HL-60 (cell line): ENCODE measurements at places on chromosomes 4 and X.

- no peak for DNase-seq
Measured at GRCh38 chr4:134337574-134337973, 136.0 kb upstream of the PABPC4L start.

GRCh38 chr4:71126719-71127118 is 133.3 kb downstream of the DCK start:
- DNase-seq, result no peak

GRCh38 chr4:171017593-171017992 is 795.6 kb upstream of the GALNTL6 start:
- no peak for DNase-seq

DNA sequence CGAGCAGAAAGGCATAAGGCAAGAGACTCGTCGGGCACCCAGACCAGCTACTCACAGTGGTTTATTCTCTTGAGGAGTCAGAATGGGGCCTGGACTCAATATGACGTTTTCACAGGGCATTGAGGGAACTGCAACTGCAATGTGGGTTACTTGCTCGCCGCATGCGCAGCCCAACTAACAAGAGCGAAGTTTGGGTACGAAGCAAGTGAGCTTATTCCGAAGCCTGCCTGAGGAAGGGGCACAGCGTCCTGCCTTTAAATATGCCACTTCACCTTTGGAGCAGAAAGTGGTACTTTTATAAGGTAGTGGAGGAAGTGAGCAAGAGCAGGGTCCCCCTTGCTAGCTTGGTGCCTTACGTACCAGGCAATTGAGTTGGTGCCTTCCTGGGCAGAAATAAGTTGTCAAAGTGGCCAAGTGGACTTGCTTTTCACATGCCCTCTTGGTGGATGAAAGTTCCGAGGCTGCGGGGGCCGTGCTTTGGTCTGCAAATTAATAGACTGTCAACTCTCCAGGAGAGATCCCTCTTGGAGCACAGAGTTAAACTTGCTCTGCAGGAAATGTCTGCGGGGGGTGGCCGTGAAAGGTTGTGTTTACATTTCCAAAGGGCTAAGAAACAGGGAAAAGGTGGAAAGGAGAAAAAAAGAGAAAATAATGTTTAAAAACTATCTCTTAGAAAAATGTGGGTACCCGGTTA is 480.4 kb downstream of the TRIML1 start:
- DNase-seq, result no peak

- no peak for DNase-seq
Measured at GRCh38 chrX:21656587-21657317, 1.4 kb downstream of the KLHL34 start.

DNA sequence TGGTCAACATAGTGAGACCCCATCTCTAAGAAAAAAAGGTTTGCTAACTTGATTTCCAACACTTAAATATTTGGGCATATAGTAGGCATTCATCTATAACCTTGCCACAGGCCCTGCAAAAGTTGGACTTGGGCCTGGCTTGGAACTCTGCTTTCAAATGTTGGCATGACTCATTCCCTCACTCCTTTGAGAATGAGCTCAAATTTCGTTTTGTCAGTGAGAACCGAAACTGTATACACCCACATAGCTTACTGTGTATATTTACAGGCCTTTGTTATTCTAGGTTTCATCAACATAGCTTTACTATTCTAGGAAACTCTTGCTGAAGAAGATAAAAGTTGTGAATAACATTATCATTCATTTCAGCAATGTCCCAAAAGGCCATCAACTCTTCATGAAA is 88.7 kb upstream of the ELOVL6 start:
- DNase-seq, result no peak

- no peak for DNase-seq
Measured at GRCh38 chrX:143648705-143649104, 12.8 kb upstream of the SLITRK4 start.

DNA sequence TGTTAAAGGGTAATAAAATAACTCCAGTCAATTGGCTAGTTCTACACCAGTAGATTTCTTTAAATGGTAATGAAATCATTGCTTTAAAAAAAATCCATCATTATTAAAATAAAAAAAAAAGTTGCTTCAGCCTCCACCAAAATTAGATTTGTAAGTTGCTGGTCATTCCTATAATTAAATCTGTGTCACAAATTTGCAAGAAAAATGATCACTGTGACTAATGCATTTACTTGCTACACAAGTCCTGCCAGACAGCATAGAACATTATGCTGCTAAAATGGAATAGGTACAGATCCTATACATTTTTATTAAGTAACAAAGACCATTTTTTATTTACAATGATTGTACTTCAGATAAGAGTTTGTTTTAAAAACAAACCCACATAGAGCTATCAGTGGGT is 85.8 kb downstream of the SLC10A7 start:
- no peak for DNase-seq

- peak; percentile 25 for DNase-seq
Measured at GRCh38 chr4:120052856-120053255, 13.8 kb downstream of the MAD2L1 start.

GRCh38 chr4:39023059-39023458 is 9.2 kb downstream of the TMEM156 start:
- DNase-seq, result no peak

- DNase-seq, result no peak
Measured at GRCh38 chr4:94641702-94642560, 115.8 kb upstream of the BMPR1B start.

DNA sequence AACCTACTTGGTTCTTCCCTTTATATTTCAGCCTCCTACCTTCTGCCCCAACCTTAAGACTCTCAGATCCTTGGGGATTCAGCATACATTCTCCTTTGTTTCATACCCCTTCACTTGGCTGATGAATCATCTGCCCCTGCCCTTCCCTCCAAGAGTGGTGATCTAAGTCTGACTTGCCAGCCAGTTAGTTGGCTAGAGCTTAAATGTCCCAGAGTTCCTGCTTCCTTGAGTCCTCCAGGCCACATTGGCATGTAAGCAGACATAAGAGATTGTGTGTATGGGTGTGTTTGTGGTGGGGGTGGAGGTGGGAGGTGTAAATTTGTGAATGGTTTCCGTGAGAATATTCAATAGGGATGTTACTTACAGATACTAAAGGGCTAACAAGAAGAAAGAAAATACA is 3.7 kb upstream of the TEX13D start:
- DNase-seq, result no peak

GRCh38 chrX:46180258-46180687 is 364.9 kb downstream of the ZNF674 start:
- peak; percentile 85 for DNase-seq

- DNase-seq, result peak; percentile 61
Measured at GRCh38 chr4:39469429-39470077, 10.7 kb downstream of the LIAS start.

DNA sequence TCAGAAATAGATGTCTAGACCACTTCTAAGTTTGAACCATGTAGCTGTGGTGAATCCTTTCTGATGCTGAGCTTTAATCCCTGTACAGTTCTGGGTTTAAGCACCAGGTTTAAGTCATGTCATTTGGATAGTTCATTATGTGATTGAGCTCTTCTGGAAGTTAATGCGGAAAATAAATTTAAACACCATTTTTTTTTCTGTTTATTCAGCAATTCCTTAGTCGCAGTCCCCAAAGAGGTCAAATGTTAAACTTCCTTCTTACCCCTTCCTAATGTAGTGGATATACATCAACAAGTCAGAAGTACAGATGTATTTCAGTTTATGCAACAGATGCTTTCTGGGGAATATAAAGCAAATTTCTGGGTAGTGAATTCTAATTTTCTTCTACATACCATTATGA is 52.9 kb downstream of the CNKSR2 start:
- DNase-seq, result no peak

- no peak for DNase-seq
Measured at GRCh38 chr4:188346171-188346809, 207.0 kb downstream of the TRIML1 start.

- no peak for DNase-seq
Measured at GRCh38 chrX:81378560-81378959, 176.7 kb downstream of the SH3BGRL start.

DNA sequence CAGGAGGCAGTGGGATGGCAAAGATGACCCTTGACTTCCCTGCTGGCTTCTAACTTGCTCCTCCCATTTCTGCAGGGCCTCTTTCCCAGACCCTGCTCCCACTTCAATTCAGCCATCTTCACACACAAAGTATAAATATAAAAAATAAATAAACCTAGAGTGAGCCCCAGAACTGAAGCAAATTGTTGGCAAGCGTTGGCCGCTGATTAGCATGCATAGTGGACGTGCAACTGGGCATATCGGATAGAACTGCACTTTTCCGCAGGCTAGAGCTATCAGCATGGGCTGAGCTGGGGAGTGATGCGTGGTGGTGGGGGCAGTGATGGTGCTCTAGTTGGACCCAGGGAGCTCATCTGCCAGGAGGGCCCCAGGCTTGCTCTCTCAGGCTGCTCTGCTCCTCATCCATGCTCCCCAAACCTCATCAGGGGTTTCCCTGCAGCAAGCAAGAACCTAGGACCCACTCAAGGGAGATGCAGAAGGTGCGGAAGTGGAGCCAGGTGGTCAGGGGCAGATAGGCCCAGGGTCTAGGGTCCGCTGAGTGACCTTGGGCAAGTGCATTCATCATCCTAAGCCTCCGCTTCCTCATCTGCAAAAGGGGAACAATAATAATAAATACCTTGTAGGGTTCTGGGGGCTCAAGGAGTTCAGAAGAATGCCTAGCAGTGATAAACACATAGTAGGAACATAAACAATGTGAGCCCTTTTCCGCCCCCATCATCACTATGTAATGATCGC is 146.8 kb upstream of the PJA1 start:
- DNase-seq, result no peak

DNA sequence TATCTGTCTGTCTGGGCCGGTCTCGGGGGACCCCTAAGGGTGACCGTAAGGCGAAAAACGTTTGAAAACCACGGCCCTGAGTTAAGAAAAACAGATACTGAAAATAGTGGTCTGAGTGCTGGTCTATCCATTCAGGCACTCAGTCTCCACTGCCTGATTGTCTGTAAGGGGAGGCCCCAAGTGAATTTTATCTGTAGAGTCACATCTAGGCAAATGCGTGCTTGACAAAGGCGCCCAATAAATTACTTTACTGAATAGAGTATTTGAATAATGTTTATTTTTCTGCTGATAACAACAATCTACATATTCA is 465 bp downstream of the HNRNPH2 start:
- no peak for DNase-seq

GRCh38 chr4:107490116-107490515 is 229.9 kb downstream of the PAPSS1 start:
- DNase-seq, result no peak

DNA sequence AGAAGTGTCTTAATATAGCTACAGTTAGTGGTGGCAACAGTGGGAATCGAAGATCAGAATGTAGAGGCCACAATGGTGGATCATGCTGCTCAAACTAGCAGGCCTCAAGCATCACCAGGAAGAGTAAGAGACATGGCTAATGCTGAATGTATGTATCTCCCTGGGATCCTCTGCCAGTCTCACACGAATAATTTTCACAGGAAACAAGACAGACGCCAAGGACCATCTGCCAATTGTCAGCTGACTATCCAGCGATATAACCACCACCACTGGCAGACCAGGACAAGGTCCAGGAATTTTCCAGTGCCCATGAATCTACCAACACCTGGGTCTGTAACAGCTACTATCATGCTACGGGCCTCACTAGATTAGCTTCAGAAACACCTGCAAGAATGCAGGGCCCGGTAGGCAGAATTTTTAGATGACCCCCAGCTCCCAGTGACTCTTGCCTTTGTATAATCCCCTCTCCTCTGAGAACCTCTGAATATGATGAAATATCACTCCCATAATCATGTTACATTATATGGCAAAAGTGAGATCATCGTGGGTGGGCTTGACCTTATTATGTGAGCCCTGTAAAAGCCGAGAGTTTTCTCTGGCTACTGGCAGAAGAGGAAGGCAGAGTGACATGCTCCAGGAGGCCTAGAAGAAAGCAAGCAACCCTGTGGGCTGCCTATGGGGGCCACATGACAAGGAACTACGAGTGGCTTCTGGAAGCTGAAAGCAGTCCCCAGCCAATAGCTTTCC is 429.8 kb downstream of the BCOR start:
- DNase-seq, result no peak

DNA sequence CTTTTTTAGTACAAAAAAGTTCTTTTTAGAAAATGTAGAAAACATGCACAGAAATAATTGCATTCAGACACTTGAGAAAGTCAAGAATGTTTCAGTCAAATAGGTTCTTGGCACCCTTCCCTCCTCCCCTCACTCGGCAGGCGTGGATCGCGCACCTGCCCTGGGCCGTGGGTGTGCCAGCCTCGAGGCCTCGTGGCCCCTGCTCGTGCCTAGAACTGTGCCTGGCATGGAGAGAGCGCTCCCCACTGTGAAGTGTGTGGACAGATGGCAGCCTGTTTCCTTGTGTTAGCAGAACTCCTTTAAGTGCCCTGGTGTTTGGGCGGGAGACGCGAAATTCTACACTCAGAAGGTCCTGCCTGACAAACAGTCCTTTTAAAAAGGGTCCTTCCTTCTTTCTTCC is 14.7 kb downstream of the RGS12 start:
- no peak for DNase-seq

- DNase-seq, result no peak
Measured at GRCh38 chr4:155042014-155042413, 166.4 kb upstream of the NPY2R start.

DNA sequence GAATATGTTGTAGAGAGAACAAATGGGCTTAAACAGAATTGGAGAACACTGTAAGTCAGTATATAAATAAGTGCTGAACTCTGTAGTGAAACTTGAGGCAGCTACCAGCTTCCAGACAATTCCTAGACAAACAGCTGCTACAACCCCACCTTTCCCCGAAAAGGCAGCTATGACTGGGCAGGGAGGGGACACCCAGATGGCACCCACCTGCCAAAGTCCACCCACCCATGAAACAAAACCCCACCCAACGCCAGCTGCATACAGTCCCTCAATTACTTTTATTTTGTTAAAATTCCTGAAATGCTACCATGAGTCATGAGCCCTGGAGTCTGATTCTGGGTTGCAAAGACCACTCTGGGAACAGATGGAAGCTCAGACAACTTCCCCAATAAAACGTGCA is 24.4 kb downstream of the RELL1 start:
- DNase-seq, result no peak

- DNase-seq, result peak; percentile 24
Measured at GRCh38 chr4:37628977-37629609, 57.1 kb downstream of the RELL1 start.

DNA sequence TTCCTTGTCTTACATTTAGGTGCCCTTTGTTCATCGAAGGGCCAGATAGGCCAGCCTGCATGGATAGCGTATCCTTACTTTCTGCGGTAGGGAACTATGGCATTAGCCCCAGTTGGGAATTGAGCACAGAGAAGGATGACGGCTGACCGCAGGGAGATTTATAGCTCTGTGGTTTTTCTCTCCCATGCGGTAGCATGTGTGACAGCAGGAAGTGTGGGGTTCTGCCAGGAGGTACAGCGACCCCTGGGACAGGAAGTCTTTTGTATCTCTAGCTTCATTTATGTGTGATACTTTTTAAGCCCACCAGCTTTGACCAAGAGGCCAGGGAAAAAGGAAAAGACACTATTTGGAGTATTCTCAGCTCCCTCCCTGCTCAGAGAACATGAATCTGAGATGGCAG is 33.1 kb downstream of the GAB3 start:
- peak; percentile 59 for DNase-seq

- no peak for DNase-seq
Measured at GRCh38 chr4:7068279-7068842, 497 bp upstream of the GRPEL1 start.
